ENCODE measurements at places on chromosomes 7 and 10.

DNA sequence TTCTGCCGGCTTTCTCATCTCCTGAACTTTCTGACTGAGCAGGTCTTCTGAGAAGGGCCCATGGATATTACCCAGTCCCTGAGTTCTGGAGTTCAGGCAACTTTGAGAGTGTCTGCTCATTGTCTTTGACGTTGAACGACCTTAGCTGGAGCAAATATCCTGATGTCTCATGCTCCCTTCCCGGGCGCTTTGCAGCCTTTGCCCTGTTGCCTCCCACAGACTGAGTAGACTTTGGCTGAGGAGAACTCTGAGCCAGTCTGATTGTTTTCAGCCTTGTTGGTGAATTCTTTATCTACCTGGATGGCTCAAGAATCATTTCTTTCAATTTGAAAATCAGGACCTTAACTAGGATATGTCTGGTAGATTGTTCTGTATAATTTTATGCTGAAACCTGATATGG is 353.7 kb downstream of the GLRX3 start:
- no peak for DNase-seq

GRCh38 chr7:152869041-152869676 is 109.6 kb downstream of the ACTR3B start:
- DNase-seq = no peak

DNA sequence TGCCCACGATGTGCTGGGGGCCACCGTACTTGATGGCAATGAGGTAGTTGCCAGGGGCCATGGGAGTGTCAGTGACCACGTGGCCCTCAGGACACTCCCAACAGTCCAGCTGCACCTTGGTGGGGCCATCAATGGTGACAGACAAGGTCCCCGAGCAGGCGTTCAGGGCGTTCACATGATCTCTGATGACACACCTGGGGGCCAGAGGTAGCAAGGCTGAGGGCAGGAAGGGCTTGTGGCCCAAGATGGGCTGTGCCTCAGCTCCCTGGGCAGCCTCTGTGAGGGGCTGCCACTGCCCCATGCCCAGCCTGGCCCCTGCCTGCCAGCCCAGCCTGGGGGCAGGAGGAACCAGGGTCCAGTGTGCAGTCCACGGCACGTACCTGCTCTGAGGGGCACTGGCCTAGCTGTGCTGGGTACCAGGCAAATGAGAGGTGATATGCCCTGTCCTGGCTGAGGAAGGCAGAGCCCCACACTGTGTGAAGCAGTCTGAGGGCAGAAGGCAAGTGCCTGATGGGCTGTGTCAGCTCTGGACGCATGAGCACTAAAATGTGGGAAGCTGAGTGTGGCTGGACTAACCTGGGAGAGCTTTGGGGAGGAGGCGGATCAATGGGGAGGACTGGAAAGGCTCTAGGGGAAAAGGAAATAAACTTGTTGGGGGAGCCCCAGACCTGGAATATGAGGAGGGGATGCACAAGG is 3.5 kb upstream of the KCP start:
- no peak for DNase-seq

DNA sequence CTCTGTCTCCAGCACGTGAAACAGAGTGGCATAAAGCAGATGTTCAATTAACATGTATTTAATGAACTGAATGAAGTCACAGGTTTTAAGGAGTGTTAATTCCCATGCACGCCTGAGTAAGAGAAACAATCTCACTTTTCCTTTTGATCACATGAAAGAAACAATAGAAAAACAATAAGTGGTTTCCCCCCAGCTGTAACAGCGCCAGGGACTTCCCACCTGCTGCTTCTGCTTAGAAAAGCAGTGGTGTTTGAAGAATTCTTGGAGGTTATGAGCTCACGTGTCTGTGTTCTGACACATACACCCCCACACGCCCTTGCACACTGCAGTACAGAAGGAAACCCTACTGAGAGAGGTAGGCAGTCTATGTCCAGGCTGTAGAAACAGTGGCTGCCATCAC is 51.3 kb upstream of the FRMD4A start:
- no peak for DNase-seq

DNA sequence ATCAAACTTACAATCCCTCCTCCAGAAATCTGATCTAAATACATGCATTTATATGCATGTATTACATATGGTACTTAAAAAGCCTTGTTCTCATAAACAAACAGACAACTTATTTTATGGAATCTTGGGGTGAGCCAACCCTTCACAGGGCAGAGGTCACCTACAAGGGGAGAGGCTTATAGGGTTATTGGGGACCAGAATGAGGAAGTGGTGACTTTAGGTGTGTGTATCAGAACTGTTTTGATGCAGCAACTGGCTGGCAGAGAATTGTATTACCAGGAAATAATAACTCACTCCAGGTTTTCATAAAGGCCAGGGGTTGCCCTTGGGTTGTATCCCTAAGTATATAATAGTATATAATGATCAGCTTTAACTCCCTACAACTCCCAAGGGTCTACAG is 91.1 kb downstream of the SVIL start:
- no peak for DNase-seq

DNA sequence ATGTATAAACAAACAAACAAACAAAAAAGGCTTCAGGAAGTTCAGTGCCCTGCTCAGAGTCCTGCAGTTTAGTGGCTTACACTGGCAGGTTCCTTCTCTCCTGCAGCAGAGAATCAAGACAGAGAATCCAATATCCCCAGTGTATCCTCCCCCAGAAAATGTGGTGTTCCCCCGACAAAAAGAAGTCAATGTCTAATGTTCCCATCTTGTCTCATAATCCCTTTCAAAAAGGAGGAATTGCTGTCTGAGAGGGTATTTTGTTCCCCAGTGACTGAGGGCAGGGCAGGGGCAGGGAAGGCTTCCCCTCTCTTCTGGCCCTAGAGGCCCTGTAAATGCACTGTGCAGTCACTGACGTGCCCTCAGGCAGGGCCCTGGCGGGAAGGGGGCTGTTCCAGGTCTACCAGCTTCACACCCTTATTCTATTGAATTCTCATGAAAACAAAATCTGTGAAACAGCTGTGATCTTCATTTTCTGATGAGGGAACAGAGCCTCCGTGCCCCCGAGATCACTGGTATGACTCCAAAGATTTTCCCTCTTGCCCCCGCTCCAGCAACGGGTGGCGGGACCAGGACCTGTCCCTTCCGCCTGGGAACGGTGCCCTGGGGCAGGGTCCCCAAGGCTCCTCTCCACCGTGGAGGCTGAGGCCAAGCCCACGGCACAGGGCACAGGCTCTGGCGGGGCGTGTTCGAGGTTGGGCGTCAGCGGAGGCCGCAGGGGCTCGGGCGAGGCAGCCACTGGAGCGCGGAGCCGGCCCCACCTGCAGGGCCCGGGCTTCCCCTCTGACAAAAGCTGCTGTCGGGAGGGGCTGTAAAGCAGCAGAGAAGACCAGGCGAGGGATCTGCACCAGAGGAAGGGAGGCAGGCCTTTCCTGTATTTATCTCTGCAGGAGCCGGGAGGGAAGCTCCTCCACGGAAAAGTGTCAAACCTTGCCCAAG is 13.4 kb upstream of the WDFY4 start:
- no peak for DNase-seq

GRCh38 chr7:103871473-103871872 is 118.0 kb downstream of the RELN start:
- no peak for DNase-seq

- DNase-seq = no peak
Measured at GRCh38 chr7:3310884-3311283, 9.8 kb downstream of the SDK1 start.

DNA sequence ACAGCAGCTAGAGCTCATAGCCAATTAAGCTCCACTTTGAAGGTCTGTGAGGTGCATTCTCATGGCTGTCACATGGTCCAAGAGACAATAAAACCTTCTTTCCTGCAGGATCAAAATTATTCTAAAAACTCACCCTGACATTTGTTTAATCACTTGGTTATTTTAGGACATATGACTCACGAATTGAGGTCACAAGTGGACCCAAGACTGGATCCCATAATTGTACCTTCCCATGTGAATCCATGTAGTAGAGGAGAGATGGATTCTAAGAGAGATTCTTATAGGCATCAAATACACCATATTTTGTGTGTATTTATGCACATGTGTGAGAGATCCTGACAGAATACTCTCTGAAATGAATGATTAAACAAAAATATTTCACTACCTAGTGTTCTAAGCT is 18.1 kb downstream of the POLR1F start:
- DNase-seq = no peak

DNA sequence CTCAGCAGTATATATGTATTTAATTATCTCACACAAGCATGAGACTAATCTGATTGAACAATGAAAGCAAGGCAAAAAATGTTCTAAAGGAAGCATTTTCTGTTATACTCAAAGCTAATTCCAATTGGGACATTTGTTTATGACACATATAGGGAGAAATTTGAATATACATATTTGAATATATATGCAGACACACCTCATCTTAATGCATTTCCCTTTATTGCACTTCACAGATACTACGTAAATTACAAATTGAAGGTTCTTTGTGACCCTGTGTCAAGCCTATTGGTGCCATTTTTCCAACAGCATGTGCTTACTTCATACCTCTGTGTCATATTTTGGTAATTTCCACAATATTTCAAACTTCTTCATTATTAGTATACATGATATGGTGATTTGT is 132.1 kb upstream of the STEAP1 start:
- DNase-seq = no peak

DNA sequence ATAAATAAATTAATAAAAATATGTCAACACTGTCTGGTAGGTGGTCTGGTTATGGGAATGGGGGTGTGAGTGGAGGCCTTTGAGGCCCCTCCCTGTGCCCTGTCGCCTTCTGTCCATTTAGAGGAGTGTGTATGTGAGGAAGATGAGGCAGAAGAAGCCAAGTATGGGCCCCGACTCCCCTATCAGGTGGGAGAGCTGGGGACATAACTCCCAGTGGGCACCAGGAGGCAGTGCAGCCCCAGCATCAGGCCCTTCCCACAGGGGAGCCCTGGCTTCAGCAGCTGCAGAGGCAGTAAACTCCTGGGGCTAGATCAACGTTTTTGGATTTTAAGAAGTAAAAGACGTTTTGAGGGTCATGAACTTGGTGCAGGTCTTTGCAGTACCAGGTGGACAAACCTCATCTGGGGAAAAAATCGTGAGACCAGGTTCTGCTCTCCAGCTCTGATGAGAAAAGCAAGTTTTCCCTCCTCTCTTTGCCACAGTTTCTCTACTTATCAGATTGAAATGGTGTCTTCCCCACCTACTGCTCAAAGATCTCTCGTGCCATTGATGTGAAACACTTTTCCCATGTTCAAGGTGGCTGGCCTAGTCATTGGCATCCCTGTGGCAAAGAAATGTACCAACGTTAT is 167.8 kb upstream of the EEPD1 start:
- no peak for DNase-seq

Data from BJ (cell line).